ENCODE measurements at places on chromosomes 16 and 17.
A peak's percentile ranks its signal among the peaks of the same experiment; 100 is the strongest.

- no peak for DNase-seq
Observed at GRCh38 chr16:47927330-47927729, 228.5 kb downstream of the ABCC12 start.

GRCh38 chr17:7834542-7834956 is 532 bp downstream of the KDM6B start:
- no peak for DNase-seq

GRCh38 chr17:75061618-75062017 is 14.6 kb downstream of the KCTD2 start:
- DNase-seq, result no peak

DNA sequence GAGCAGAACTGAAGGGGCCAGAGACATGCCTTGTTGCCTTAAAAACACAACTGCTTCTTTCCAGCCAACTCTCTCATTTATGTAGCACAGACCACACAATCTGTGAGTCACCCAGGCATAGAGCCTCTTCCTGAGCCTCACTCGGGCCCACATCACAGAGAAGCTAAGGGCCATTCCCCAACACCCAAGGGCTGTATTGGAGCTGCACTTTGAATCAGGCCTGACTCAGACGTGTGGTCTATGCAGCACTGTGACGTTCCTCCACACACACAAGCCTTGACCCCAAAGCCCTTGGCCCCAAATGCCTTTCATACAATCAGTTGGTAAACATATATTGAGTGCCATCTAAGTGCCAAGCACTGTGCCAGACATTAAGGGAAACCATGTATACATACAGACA is 308.9 kb upstream of the DYNLRB2 start:
- DNase-seq, result no peak

DNA sequence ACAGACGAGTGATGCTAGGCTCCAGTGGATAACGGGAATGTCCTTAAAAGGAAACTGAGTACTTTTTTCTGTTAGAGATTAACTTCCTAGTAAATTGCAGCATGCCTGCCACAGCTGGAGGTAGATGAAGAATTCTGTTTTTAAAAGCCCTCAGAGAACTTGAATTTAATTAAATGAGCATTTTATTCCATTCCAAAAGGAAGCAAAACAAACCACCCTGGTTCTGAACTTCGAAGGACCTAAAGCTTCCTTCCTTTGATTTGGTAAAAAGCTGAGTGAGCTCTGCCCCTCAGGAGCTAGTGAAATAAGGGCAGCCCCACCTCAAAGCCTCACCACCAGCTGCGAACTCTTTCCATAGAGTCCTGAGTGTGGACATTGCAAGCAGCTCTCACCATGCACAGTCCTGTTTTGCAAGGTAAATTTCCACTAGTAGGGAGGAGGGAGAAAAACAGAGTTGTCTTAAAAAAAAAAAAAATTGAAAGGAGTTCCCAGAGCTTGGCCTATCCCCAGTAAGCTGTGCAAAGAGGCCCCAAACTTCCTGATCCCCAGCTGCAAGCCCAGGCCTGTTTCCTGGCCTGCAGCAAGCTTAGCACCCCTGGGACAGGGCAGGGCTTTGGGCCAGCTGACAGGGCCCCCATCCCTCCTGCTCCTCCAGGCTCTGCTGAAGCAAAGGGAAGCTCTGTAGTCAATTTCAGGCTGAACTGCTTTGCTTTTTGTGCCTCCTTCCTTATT is 11.2 kb downstream of the CHD9NB start:
- no peak for DNase-seq

DNA sequence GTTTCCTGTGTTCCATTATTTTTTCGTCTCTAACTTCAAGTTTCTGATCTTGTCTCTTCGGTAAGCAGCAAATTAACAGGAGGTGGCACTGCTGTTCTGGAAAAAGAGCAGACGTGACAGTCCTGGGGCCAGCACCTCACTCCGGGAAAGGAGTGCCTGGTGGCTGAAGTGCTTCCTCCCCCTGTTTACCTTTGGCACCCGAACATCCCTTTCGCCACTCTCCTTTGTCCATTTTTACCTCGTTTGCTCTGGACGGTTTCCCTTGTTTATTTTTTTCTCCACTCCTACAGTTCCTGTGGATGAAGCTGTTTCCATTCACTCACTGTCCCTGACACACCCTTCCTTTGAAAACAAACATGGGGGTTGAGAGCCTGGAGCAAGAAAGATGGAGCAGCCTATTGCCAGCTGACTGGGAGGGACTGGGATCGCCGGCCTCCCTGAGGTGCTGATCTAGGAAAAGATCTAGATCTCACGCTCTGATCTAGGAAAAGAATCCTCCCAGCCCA is 12.6 kb downstream of the SAP30BP start:
- no peak for DNase-seq

GRCh38 chr17:79520167-79521165 is 90.4 kb downstream of the RBFOX3 start:
- DNase-seq, result no peak

DNA sequence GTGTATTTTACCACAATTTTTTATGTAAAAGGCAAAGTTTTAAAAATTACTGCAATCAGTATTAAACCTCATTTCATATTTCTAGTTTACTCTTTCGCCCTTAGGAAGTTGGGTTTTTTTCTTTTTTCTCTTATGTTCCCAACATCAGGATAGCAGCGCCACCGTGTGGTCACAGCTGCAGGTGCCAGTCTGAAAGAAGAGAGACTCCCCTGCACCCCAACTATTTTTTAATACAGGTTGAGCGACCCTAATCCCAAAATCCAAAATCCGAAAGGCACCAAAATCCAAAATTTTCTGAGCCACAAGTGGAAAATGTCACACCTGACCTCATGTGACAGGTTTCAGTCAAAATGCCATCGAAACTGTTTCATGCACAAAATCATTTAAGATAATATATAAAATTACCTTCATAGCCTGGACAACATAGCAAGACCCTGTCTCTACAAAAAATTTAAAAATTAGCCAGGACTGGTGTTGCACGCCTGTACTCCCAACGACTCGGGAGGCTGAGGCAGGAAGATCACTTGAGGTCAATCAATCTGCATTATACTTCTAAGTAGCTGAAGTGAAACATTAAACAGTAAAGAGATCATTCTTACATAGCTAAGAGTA is 21.8 kb upstream of the ASGR2 start:
- peak; percentile 71 for DNase-seq

DNA sequence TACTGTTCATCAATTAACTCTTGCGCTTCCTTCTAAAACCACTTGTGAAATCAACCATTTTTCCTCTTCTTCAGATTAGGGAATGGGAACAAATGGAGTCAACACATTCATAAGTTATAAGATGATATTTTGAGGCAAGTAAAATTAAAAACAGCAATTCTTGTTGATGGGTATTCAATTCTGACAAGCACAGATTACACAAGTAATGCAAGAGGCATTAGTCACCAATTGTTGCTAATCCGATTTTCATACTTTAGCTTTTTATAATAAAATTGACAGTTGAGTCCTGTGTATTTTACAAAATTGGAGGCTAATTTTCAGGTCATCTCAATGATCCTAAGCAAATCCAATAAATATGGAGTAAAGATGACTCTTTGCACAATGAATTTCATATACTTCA is 918.4 kb upstream of the SOX9 start:
- no peak for DNase-seq

DNA sequence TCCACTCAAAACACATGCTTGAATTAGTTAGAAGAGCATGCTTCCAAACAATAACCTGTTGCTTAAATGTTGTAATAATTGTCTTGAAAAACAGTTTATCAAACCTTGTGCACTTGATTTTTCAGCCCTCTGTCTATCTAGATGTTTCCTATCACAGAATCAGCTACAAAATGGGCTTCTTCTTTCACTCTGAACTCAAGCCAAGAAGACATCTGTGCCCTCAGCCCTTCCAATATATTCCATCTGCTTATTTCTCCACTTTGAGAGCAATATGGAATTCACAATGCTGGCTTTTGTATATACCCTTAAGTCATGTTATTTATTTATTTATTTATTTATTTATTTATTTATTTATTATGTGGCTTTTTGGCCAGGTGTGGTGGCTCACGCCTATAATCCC is 234.2 kb downstream of the TOX3 start:
- peak; percentile 18 for DNase-seq

DNA sequence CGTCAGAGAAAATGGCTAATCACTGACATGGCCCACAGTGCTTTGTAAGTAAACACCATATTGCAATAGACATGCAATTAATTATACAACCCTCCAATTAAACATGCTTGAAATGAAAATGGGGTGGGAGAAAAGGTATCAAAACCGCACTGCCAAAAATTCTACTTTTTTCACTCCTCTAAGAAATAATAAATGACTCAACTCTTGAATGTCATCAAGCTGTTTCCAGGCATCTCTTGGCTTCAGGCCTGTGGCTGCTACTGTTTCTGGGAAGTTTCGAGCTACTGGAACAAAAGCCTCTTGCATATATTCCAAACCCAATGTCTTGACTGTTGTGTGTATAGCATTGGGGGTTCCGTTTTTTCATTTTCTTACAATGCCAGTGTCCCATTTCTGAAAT is 412.6 kb downstream of the RBFOX1 start:
- no peak for DNase-seq

GRCh38 chr16:11076259-11077018 is 132.1 kb downstream of the CLEC16A start:
- no peak for DNase-seq

- DNase-seq, result no peak
Observed at GRCh38 chr16:84614073-84614459, 3.8 kb downstream of the COTL1 start.

- no peak for DNase-seq
Observed at GRCh38 chr17:5485270-5486205, at the start of gene DERL2. TSS of gene DERL2 (minus strand) at chr17:5486178. CDS start at chr17:5486161, 17 bp downstream.

- DNase-seq, result no peak
Observed at GRCh38 chr17:15086776-15087295, 178.3 kb downstream of the PMP22 start.

GRCh38 chr17:75063201-75063600 is 16.2 kb downstream of the KCTD2 start:
- DNase-seq, result no peak

- no peak for DNase-seq
Observed at GRCh38 chr16:22763437-22764080, 50.4 kb upstream of the HS3ST2 start.

DNA sequence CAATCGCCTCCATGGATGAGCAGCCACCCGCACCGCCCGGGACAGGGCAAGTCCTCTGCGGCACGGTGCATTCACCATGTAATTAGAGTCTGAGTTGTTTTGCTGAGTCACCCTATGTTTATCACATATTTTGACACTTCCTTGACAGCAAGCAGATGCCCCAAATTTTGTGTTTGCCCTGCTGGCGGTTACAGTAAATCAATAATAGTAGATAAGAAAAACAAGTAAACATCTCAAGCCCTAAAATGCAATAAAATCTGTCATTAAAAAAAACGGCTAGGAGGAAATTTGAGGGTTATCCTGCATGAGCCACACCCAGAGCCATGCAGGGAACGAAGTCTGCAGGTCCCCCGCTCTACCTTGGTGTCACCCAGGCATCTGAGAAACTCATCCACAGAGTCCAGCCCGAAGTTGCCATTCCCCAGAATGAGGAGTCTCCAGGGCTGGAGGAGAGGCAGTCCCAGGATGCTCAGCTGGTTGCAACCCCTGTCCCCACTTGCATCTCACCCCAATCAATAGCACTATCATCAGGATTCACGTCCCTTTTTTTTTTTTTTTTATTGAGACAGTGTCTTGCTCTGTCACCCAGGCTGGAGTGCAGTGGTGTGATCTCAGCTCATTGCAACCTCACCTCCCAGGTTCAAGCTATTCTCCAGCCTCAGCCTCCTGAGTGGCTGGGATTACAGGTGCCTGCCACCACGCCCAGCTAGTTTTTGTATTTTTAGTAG is 16.5 kb upstream of the ST6GALNAC1 start:
- no peak for DNase-seq

- no peak for DNase-seq
Observed at GRCh38 chr16:11613381-11614303, 26.9 kb upstream of the LITAF start.

GRCh38 chr16:77386831-77387814 is 47.7 kb downstream of the ADAMTS18 start:
- DNase-seq, result no peak

DNA sequence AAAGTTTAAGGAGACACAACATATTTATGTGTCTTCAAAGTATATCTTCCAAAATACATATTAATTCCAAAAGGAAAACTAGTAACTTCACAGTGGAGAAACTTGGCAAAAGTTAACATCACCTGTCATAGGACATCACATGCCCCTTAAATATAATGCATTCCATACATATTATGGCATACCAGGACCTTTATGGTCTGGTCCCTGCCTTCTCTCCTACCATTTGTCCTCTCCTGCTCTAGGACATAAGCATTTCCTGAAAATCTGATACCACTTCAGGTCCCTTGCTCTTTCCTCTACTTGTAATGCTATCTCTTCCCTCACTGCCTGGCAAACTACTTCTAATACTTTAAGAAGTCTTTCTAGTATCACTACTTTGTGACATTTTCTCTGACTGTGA is 168.1 kb upstream of the RBL2 start:
- no peak for DNase-seq

DNA sequence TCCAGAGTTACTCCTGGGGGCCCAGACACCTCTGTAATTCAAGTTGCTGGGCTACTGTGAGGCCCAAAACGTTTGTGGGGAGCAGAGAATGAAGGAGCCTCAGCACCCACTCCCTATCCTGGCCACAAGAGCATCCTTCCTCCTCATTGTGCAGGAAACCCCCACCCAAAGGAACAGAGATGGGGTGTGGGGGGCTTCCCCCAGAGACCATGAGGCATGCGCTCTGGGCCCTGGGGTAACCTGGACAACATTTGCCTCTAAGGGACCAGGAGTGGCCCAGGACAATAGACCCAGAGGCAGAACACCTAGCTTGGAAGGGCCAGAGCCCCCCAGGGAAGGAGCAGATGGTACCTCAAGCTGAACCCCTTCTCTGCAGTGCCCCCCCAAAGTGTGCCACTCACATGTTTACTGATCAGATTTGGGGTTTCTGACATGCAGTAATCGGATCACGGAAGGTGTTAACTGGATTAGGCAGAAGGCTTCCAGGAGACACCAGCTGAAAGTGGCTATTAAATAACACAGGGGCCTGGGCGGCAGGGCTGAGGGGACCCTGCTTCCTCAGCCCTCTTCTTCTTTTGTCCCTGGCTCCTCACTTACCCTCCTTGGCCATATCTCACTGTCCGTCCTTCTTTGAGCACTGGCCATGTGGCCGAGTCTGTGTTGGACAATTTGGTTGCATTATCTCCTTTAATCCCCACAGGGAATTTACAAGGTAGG is 50.8 kb downstream of the SDK2 start:
- DNase-seq, result no peak

- no peak for DNase-seq
Observed at GRCh38 chr17:76679239-76679638, 31.5 kb downstream of the MXRA7 start.

DNA sequence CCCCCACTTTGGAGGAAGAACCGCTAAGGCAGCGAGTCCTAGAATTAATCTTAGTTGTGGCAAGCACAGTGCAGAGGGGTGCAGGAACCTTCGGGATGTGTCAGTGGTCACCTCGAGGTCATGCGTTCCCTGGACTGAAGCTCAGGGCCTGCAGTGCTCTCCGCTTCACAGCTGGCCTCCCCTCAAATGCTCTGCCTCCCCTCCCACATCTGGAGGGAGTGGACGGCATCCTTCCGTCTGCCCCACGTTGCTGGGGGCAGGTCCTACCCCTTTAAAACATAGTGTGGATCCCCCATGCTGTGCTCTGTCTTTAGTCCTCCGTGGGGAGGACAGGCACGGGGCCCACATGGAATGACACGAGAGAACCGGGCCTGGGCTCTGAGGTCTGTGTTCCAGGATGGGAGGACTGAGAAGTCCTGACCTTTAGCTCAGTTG is 99.5 kb upstream of the CDC42EP4 start:
- no peak for DNase-seq

All from NCI-H1105 treated with DMSO at 0.1 percent for 48 hours (cell line).